ENCODE measurements at places on chromosomes 7 and 10. TPM values are rescaled to one million over a fixed set of nuclear protein-coding genes. Genes with fewer than 3 reads are reported as not detected.

EIF5AL1 gene
- total RNA-seq: 0.17 TPM

HABP2 gene
- 0.09 TPM for total RNA-seq

AQP1 gene
- total RNA-seq: 1.1 TPM

SAMD9 gene
- total RNA-seq: 0.11 TPM

MSMB gene
- total RNA-seq: not detected

SORCS3 gene
- total RNA-seq: 0.94 TPM

SNX10 gene
- 13.3 TPM for total RNA-seq

TMEM139 gene
- total RNA-seq: 1.5 TPM

PLXDC2 gene
- total RNA-seq: 31.7 TPM

CRYGN gene
- 1.6 TPM for total RNA-seq

OR9A4 gene
- not detected for total RNA-seq

ZNF786 gene
- 13.0 TPM for total RNA-seq
